Activated CD4-positive, alpha-beta T cell treated with anti-CD3 and anti-CD28 coated beads for 36 hours (primary cell): ENCODE measurements at places on chromosomes 6 and 20. TPM values are rescaled to one million over a fixed set of nuclear protein-coding genes. Genes with fewer than 3 reads are reported as not detected.

CGA gene
- total RNA-seq, result not detected

ADAM33 gene
- not detected for total RNA-seq

SRC gene
- 4.2 TPM for total RNA-seq

PTPRT gene
- total RNA-seq, result not detected

OR2B6 gene
- total RNA-seq, result not detected

GPR6 gene
- not detected for total RNA-seq

DNA sequence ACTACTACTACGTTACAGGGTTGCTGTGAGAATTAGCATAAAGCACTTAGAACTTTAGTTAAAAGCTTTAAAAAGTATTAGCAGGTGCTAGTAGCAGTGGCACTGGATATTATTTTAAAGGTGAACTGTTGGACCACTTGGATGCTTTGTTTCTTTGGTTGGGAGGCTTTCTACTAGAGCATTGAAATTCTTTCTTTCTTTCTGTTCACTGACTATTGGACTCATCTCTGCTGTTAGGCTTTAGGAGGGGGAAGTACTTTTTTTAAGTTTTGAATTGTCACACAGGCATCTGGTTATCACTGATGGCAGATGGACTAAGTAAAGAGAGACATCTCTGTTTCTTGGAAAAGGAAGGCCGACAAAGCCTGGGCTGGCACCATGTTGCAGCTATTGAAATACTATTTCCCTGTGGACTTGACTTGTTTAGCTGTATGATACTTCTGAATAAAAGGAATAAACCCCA, 4.8 kb downstream of the TBPL1 start:
- DNase-seq, result no peak

GRCh38 chr20:36461600-36462439, 79.5 kb upstream of the MYL9 start:
- peak; percentile 58 for DNase-seq

DNA sequence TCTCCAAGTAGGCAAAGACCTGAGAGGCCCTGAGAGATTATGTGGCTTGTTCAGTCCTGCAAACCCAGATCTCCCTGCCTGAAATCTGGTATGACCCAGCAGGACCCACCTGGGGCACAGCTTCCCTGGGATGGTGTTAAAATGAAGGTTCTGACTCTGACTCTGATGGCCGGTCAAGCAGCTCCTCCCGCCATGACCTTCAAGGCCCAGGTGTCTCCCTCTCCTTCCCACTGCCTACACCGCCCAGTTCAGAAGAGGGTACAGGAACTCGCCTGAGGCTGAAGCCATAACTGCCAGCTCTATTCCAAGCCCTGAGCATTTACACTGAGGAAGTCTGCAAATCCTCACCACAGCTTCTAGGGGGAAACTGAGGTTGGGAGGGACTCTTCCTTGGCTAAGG, 5.9 kb upstream of the CST7 start:
- no peak for DNase-seq

DNA sequence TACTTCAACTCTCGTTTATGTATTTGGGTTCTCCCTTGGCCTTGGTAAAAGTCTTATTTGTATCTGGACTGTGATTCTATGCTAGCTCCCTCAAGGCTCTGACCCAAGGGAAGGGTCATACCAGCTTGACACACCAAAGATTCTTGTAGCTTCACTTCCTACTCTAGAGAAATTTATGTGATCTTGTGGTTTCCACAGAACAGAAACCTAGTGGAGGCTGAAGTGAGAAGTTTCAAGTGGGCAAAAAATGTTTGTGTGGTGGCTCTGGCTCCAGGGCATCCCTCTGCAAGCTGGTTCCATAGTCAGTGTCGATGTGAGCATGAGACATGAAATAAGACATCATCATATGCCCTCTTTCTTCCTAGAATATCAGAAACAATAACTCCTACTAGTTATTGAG, 48.1 kb upstream of the TNFRSF21 start:
- DNase-seq, result no peak

GRCh38 chr6:38155144-38155543, 335.6 kb downstream of the ZFAND3 start:
- no peak for DNase-seq

DNA sequence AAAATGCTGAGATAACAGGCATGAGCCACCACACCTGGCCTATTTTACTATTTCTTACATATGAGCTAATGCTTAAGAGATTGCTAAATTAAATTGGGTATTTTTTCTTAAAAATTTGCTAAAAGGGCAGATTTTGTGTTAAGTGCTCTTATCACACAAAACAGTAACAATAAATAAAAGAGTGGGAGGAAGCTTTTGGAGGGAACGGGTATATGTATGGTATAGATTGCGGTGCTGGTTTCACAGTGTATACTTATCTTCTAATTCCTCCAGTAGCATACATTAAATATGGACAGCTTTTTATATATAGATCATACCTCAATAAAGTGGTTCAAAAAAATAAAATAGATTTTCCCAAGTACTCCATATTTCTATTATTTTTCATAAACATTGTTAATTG, 39.4 kb upstream of the FABP7 start:
- no peak for DNase-seq

GRCh38 chr6:132763269-132763668, 5.6 kb upstream of the VNN2 start:
- peak; percentile 68 for DNase-seq

- no peak for DNase-seq
Measured at GRCh38 chr20:13006825-13007224, 1.9 kb upstream of the SPTLC3 start.

DNA sequence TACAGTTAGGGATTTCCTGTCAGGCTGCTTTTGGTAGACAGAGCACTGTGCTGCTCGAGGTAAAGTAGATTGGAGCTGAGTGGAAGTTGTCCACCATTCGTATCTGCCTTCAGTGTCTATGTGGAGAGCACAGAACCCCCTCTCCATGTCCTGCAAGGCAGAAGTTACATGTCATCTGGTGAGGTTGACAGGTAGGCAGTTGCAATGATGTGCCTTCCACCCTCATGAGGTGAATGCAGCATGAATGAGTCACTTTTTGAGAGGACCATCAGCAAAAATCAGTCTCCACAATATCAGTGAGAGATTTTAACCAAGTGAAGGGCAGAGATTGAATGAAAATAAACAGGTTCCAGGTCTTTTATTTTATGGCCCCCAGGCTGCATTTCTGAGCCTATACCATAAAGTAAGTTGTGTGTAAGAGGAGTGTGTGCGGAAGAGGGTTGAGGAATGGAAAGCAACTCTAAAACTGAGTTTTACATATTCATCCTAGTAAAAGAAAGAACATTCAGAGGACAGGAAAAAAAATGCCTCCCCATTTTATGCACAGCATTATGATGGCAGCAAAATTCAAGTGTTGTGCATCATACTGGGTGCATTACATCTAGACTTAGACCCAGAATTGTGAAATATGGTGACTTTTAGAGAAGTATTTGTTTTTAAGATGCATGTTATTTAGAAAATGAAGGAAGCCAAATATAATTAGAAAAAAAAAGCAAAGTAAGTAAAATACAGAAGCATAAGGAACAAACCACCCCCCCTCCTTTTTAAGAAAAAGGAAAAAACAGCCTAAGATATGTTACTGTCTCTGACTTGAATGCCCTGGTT, 15.8 kb downstream of the TRAPPC3L start:
- DNase-seq, result no peak

DNA sequence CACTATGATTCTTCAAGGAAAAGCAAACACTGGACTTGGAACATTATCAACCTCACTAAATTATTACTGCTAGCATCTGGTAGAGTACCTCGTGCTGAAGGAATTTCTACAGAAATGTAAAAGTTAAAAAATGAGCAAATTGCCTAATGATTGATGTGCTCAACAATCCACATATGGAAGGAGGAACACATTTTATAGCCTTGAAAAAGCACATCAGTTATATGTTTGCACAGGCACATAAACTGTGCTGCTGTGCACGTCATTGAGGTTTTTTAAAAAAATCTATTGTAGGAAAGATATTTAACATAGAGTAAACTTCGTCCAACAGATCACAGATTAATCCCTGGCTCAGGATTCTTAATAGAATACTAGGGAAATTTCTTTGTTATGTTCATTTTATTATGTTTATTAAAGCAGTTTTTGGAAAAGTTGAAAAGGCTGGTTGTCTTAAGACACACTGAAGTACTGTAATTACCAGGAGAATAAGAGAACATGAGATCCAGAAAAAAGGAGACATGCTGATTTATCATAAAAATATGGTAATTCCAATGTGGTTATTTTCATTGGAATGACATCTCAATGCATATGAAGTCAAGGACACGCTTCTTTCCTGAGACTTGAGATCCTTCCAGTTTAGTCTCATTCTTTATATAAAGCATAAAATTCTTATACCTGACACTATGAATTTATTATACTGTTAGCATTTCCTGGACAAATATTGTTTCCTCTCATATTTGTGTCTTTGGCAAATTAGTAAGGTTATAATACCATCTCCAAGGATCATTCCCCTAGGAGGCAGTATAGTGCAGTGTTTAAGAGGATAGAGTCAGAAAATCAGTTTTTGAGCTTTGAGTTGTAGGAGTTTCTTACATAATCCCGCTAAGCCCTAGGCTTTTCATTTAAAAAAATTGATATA, 511.1 kb downstream of the TENT5A start:
- DNase-seq, result no peak

- no peak for DNase-seq
Measured at GRCh38 chr6:15063253-15063853, 182.5 kb upstream of the JARID2 start.
